Cortex of kidney (tissue), 1 donor: ENCODE measurements at places on chromosomes 5 and 9.

- no peak for DNase-seq
Measured at GRCh38 chr9:89408628-89409101, 89.2 kb downstream of the SEMA4D start.

DNA sequence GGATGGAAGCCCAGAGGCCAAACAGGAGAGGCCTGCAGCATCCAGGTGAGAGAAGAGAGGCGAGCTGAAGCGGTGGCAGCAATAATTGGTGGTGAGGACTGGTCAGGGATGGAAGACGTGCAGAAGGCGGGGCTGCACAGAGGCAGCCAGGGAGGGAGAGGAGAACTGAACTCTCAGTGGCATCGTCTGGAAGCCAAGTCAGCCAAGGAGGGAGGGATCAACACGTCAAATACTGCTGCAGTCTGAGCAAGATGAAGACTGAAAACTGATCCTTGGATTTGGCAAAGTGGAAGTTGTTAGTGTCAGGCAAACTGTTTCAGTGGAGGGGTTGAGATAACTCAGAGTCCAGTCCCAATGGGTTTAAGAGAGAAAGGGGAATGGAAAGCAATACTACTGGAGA is 145.4 kb downstream of the CDK5RAP2 start:
- DNase-seq, result no peak

GRCh38 chr9:76358628-76359280 is 35.5 kb downstream of the RFK start:
- no peak for DNase-seq

DNA sequence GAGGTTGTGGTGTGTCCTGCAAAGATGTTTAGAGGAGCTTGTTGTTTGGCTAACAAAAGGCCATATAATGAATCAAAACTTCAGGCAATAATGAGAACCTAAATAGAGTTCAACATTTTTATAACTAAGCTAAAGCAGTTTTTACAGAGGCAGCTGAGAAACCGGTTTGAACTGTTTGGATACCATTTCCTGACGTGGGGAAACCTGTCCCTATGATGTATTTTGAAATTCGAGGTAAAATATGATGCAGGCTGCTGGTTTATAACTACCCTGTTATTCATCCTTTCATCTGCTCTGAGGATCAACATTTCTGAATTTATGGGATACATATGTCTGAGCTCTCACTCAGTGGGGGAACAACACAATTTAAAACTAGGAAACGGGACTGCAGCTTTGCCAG is 289.5 kb upstream of the IRX2 start:
- DNase-seq, result no peak

GRCh38 chr5:74623748-74624408 is 16.6 kb downstream of the ENC1 start:
- no peak for DNase-seq

- DNase-seq, result no peak
Measured at GRCh38 chr9:13361076-13361475, 81.6 kb upstream of the MPDZ start.

GRCh38 chr5:137179203-137179602 is 319.9 kb downstream of the SPOCK1 start:
- no peak for DNase-seq

GRCh38 chr9:128921881-128922763 is 1.3 kb downstream of the PHYHD1 start:
- no peak for DNase-seq

DNA sequence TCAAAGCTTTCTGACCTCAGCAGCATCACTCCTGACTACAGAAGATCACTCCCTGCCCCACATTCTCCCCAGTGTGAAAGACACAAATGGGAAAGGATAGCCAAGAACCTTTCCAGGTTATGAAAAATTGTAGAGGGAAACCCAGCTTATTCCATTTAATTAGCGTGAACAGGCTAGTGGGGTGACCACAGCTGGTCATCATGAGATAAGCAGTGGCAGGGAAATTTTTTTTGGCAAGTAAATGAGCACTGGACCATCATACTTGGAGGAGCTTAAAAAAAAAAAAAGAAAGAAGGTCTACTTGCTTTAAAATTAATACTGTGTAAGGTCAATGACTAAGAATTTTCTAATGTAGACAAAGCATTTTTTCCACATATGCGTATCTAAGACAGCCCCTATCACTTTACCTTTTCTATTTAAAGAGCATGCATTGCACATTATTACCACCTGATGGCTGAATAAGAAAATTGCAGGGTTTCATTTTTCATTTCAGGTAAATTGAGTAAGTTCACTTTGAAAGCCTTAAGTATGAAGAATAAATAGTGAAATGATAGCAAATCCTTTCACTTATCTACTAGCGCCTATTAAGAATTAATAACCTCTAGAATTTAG is 123.6 kb downstream of the ELAVL2 start:
- no peak for DNase-seq

DNA sequence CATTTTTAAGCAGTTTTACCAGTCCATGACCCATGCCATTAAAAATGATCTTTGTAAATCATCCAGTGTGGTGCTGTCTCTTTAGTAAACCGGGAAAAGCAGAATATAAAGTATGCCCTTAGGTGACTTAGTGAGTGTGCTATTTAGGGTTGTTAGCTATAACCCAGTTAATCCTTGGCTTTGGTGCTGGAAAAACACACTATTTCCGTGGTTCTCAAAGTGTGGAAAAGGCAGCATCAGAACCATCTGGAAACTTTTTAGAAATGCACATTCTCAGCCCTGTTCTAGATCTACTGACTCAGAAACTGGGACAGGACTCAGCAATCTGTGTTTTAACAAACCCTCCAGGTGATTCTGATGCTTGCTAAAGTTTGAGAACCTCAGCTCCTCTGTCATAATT is 123.6 kb upstream of the ZNF608 start:
- DNase-seq, result no peak

- DNase-seq, result no peak
Measured at GRCh38 chr5:159995907-159996306, 13.0 kb upstream of the TTC1 start.

DNA sequence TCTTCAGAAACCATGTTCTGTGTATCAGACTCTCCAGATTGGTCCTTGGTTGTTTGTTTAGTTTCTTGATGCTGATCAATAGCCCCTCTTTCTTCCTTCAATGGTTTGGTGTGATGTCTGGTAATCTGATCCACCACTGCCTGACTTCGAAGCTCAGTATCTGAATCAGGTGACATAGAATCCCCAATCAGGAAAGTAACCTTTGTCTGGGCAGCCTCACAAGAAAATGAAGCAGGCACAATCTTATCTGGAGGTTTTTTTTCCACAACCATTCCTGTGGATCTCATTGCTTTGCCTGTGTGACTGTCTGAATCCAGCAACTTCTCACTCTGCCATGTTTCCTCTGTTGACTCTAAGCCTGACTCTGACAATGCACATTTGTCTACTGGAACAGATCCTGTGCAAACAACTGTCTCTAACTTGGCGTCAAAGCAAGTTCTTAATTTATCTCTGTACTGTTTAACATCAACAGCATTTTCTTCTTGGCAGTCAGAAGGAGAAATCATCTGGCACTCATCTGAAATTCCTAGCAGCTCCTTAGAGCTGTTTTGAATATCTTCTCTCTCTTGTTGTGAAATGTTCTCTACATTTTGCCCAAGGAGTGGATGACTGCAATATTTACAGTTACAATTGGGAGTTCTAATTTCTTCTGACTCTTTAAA is 37.1 kb upstream of the RAPGEF6 start:
- no peak for DNase-seq

DNA sequence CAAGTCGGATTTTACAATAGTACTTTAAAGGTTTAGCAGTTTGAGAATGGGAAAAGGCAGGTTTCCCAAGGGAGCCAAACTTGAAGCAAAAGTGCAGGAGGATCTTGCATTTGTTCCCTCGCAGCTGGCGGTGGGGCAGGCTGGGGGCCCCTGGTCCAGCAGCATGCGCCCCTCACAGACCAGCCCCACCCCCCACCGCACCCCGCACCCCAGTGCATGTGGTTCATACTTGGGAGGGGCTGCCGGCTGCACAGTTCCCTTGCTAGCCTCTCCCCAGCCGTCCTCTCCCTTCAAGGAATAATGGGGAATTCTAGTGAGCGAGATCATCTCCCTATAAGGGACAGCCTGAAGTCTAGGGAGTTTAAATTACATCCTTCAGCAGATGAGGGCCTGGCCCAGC is 273.1 kb upstream of the IRX2 start:
- no peak for DNase-seq

DNA sequence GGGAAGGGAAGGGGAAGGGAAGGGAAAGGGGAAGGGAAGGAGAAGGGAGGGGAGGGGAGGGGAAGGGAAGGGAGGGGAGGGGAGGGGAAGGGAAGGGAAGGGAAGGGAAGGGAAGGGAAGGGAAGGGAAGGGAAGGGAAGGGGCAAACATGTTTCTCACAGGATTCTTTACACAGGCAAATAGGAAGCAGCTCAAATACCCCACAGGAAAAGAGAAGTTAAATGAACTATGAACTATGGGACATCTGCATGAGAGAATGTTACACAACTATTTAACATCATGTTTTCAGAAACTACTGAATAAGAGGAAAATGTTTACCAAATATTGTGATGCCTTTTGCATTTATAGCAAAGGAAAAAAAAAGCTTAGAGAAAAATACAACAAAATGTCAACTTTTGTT is 125.4 kb upstream of the SLC30A5 start:
- no peak for DNase-seq

DNA sequence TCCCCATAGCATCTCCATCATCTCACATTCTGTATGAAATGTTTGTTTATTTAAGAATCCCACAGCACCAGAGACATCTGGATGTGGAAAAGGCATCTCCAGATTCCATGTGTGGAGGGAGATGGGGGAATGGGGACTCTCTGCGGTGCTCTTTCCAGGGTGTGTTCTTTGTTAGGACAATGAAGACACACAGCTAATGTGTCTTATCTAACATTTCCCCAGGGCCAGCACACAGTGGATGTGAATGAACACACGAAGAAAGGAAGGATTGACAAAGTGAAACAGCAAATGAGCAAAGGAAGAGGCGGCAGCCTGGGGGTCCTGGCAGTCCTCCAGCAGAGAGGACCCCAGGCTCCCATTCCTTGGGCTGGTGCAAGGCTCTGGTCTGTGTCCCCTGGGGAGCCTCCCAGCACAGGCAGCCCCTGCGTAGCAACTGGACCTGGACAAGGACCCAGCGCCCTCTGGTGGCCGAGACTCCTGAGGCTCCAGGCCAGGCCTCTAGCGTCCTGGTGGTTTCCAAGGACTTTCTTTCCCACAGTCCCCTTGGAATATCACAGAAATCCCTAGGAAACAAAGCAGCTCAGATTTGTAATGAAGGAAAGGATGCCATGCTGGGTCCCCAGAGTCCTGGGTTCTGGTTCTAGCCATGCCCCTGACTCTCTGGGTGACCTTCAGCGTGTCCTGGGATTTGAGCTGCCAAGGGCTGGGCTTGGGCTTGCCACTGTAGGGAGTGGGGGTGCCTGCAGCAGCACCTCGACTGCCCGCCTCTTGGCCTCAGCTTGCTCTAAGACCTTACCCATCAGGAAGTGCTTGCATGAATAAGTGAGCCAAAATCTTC is 3.5 kb upstream of the PDLIM7 start:
- DNase-seq, result no peak

GRCh38 chr9:125850763-125851162 is 103.6 kb downstream of the PBX3 start:
- no peak for DNase-seq

GRCh38 chr5:33711094-33711679 is 180.6 kb downstream of the ADAMTS12 start:
- no peak for DNase-seq

DNA sequence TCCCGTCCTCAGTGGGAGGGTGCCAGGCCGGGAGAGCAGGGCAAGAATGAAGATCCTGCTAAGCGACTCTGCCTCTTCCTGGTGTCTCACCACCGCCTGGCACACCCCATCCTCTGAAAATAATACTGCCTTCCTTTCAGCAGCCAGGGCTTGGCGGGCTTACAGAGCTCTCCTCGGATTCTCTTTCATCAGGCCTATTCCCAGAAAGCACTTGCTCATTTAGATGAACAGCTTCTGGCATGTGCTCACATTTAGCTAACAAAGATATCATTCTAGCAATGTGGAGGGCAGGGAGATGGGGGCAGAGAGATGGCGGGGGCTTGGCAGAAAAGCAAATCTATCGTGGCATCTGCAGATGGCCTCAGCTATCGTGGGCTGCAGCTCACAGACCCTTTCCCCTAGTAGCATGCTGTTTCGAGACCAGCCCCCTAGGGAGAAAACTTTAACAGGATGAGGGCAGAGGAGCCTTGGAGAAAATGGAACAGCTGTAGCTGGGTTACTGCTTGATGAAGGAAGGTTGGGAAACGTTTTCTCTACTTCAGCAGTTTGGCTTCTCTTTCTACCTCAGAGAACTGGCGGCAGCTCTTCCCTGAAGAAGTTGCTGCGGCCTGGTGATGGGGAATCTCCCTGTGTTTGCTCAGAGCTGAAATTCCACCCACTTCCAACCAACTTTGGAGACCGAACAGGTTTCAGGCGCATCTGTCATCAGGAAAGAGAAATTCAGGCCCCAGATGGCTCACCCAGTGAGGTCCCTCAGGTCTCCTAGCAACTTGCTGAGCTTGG is 102.1 kb downstream of the TMEM174 start:
- DNase-seq, result no peak

DNA sequence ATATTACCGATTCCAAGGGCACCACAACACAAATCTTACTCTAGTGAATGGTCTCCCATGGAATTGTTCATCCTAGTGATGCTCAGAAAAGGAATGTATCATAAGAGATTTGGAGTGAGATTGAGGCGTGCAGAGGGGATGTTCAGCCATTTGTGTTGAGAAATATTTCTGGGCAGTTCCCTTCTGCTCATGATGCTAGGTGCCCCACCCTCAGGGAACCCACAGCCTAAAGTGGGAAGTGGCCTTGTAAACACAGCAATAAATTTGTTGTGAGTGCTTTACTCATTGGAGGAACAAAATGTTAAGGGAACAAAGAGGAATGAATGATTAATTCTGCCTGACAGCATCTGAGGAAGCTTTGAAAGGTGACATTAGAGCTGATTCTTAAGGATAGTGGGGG is 129.9 kb downstream of the TLE4 start:
- no peak for DNase-seq

DNA sequence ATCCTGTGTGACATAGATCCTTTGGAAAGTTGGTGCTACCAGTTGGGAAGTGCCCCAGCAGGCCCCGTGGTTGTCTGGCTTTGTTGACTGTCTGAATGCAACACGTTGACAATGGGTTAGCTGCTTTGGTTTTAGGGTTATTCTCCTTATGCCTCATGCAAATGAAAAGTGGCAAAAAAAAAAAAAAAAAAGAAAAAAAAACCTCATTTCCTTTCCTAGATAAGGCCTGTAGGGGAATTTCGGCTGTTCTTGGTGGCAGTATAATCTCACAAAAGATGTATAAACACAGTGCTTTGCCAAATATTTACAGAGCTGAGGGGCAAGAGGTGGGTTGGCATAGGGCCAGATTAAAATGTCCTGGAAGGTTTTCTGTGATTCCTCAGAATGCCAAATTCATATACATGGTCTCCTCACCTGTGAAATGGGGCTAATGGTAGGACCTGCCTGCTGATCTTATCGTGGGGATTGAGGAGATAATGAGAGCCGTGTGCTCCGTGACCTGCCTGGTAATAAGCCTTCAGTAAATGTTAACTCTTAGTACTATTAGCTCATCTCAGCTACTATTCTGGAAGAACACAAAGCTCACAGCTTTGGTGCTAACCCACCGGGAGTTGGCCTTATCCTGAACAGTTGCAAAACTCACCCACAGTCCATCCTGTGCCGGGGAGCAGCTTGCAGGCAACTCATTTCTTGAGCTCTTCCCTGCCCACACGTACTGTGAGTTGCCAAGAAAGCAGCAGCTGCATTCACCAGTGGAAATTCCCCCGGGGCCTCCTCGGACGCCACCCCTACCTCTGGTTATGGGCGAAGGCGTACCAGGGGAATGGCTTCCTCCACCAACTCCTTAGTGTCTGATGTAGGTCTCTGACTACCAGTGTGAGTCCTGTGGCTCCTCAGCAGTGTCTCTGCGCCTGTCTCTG is 220.3 kb downstream of the NR3C1 start:
- no peak for DNase-seq
